Activated T-cell treated with anti-CD3 and anti-CD28 coated beads for 4 hours (primary cell): ENCODE measurements at places on chromosomes 16 and 17.

DNA sequence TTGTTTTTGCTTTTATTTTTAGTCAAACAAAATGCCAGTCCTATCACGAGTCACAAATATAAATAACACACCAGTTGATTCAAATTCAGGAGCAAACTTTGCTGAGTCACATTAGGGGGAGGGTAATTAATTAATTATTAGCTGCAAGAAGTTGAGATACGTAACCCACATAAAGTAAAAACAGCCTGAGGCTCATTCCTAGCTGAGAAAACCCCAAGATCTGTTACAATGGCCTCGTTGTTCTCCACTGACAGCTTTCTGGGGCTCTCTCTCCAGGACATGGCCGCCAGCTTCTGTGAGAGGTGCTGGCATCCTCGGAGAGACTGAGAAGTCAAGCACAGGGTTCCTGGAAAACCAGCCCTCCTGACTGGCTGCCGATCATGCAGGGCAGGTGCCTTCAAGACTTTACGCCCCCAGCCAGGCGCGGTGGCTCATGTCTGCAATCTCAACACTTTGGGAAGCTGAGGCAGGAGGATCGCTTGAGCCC lies 11.1 kb downstream of the RAB40B start:
- no peak for DNase-seq

DNA sequence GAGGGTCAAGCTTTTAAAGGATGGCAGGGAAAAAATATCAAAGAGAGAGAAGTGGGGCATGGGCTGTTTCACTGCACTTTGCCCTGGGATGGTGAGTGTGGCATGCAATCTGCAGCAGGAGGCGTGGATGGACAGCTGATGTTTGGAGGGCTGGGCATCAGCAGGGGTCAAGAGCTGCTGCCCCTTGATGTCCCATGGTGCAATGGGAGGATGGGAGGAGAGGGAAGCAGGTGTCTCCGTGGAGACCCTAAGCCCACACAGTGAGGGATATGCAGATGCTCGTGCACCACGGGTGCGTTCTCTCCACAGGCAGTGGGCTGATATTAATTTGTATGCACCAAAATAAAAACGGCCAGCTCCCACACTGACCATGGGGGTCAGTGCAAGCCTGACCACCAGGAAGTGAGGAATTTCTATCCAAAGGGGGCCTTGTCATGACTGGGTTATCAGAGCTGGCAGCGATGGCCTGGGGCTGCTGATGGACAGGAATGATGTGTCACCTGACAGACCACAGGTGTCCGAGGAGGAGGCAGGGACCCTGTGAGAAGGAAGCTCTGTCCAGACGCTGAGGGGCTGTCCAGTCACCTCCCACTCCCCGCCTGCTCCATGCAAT lies 183.6 kb downstream of the IRF8 start:
- DNase-seq: no peak

DNA sequence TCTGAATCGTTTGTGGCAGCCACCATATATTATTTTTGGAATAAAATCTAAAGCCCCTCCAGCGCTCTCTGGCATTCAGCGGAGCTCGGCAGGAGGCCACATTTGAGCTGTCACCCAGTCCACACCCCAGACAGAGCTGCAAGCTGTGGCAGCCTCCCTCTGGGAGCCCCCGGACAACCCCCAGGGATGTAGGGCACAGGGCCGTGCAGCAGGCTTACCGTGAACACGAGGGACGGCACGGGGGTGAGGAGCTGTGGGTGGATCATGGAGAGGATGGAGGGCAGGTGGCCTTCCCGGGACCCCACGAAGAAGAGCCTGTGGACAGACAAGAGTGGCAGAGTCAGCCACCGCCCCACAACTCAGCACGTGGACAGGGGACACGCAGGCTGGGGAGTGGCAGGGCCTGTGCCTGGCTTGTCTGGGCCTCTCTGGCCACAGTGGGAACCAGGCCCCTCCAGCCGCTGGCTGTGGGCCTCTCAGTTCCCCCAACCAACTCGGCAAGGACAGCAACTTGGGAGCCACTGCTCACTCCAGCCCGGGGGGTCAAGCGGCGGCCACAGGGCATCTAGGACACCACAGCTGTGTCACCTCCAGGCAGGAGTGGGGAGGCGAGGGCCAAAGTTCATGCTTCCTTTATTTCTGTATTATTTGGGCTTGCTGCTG lies 31.5 kb downstream of the SLC7A5 start:
- no peak for DNase-seq

GRCh38 chr17:2978991-2979390 lies 84.4 kb downstream of the OR1D5 start:
- DNase-seq: no peak

GRCh38 chr16:77591347-77591746 lies 131.0 kb upstream of the NUDT7 start:
- no peak for DNase-seq

DNA sequence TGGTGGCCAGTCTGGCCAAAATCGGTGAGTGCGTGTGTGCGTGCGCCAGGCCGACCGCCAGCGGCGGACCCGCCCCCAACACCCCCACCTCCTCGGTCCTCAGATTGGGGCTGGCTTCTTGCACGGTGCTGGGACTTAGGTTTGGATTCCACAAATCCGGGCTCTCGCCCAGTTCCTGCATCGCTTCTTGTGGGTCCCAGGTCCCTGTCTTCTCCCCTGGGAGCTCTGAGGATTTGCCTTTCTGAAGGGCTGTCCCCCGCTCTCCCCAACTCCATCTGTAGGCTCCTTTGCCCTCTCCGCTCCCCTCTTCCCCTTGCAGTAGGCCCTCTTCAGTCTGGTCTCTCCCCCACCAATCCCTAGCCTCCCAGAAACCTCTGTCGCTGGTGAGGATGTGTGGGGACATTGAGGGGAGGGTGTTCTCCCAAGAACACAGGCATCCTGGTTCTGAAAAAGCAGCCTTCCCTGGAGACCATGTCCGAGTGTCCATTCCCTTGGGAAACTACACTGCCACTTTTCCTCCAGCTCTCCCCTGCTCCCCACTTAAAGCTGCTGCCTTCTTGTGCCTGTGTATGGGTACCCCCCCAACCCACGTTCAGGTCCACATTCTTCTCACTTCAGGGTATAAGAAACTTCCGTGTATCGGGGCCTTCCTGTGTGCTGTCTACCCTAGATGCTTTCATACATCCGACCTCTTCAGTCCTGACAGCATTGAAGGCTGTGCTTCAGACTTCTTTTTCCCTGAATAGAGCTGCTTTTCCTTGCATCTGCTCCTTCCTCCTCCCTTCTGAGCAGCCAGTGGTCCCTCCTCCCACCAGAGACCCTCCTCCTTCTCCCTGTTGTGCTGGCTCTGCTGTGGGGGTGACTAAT lies 632 bp downstream of the SLC9A5 start:
- no peak for DNase-seq

DNA sequence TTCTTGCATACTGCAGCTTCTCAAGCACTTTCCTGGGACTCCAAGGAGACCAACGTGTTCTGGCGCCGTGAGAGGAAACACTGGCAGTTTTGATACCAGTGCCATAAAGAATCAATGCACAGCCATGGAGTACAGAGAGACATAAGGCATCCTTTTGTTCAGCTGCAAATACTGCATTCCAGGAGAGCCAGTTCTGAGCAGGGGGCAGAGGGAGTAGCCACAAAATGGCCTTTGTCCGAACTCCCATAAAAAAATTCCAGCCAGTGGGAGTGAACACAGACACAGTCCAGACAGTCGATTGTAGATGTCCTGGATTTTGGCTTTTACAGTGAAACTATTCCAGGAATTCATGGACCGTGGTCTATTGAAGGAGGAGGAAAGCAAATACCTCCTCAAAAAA lies 36.2 kb upstream of the TEKT3 start:
- no peak for DNase-seq

- DNase-seq: no peak
These were observed 39.6 kb downstream of the C16orf82 start for GRCh38 chr16:27106305-27106704.

GRCh38 chr16:69187446-69188235 lies 677 bp downstream of the SNTB2 start:
- peak; percentile 21 for DNase-seq

DNA sequence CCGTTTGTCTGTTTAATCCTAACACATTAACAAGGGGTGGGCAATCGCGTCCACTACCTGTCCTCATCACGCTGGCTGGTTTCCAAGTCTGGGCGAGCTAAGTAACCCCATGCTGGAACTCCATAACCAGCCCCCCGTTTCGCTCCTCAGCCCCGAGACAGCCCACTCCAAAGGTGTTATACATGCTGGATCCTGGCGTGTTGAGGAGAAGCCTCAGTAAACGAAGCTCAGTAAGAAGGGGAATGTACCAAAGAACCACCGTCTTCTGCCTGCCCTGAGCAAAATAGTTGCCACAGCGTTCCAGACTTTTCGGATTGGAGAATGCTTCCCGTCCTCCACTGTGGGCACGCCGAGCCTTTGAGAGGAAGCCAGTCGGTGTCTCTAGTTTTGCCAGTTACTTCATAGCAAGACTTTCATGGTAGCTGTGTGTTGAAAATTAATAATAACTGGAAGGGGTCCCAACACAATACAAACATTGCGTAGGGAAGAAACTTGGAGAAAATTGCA lies 16.1 kb upstream of the C17orf78 start:
- peak; percentile 1 for DNase-seq

DNA sequence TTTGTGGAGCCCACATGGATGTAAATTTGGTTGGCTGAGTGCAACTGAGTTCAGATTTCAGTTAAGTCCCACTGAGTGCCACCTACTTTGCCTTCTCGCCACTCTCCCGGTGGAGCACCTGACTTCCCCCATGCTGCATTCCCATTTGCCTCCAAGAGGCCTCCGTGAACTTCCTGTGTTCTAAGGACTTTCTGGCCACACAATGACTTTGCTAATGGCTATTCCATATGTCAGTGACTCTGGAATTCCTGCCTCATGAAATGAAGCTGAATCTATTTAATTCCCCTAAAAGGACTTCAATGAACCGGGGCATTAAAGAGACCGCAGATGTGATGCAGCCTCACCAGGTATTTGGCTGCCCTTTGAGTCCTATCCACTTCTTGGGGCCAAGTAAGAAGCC lies 29.9 kb downstream of the ABCC12 start:
- DNase-seq: no peak

- no peak for DNase-seq
These were observed 3.8 kb upstream of the TMEM100 start for GRCh38 chr17:55726440-55726839.

DNA sequence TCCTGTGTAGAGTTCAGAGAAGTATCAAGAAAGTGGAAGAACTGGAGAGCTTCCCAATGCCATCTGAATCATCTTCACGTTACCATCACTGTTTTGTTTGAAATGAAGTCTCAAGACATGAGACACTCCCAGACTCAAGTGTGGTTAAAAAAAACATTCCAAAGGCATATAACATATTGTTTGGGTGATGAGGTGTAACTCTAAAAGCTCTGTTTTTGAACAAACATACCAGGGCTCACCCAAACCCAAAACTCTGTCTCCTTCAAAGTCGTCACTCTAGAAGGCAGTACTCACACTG lies 6.3 kb upstream of the ZCCHC14 start:
- no peak for DNase-seq

GRCh38 chr16:23378256-23378655 lies 74.7 kb downstream of the COG7 start:
- DNase-seq: no peak

- DNase-seq: no peak
These were observed 172.0 kb upstream of the CIBAR2 start for GRCh38 chr16:85284141-85284817.

DNA sequence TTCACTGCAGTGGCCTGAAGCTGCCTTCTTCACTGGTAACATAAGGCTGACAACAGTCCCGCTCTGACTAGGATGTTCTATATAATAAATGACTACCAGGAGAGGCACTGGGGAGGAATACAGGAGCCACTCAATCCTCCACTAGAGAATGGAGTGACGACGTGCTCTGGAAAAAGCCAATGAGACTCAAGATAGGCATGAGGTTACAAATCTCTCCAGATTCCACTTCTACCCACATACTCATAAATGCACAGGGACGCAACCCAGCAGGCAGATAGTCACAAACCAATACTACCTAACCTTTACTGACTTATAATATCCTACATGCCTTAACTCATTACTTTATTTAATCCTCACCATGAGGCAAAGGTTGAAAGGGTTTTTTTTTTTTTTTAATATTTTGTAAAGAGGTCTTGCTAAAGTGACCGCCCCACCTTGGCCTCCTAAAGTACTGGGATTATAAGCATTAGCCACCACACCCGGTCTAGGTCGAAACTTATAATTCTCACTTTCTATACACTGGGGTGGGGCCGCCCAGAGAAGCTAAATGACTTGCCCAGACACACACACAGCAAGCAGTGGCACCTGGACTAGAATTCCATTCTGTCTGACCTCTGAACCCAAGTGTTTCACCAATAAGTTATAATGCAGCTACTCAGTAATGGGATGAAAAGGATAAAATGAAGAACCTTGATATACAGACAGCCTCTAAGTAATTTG lies 33.7 kb downstream of the TOM1L2 start:
- DNase-seq: no peak

DNA sequence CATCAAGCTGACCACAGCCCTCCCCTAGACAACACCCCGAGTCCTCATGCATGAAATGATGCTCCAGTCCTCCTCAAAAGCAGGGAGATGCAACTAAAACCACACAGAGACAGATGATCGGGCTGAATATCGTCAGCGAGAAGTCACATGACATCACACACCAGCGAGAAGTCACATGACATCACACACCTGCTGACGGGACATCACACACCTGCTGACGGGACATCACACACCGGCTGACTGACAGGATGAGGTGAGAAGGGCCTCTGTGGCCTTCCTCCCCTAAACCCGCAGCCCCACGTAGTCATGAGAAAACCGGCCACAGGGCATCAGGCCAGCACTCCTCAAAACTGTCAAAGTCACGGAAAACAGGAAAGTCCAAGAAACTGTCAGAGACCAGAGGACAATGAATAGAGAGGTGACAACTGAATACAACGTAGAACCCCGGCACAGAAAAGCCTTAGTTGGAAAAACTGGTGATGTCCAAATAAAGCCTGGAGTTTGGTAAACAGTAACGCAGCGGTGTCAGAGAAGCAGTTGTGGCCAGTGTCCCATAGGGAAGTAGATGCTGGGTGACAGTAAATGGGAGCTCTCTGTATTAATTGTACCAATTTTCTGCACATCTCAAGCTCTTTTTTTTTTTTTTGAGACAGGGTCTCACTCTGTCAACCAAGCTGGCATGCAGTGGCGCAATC lies 14.3 kb downstream of the LITAF start:
- DNase-seq: no peak

DNA sequence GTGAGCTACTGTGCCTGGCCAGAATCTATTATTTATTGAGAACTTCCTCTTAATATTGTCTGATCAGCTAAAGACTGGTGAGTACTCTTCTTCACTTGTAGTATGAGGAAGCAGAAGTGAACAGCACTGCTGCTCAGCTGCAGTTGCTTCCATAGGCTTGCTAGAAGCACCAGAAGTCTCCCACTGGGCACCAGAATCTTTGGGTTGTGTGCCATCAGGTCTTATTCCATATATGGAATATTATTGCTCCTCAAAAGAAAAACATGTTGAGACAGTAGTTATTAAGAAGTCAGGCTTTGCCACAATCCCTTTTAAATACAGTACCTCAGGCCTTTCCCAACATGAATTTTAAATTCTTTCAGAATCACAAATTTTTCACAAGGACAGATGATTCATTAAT lies 17.2 kb downstream of the SNTB2 start:
- no peak for DNase-seq

- no peak for DNase-seq
These were observed 2.8 kb downstream of the PIP4K2B start for GRCh38 chr17:38796451-38797157.

GRCh38 chr16:50673496-50674275 lies 7.4 kb downstream of the SNX20 start:
- DNase-seq: no peak

GRCh38 chr17:44708401-44709263 lies at the start of gene DBF4B:
TSS of gene DBF4B (plus strand) at chr17:44708665. CDS start at chr17:44708821, 156 bp downstream.
- DNase-seq: peak; percentile 79
